Heart right ventricle (tissue), 16 donors: ENCODE measurements at places on chromosomes 12 and 14. TPM values are rescaled to one million over a fixed set of nuclear protein-coding genes. Genes with fewer than 3 reads are reported as not detected.

GRCh38 chr12:8040791-8041190 lies 8.3 kb downstream of the FOXJ2 start:
- peaks cover 40% of the 10 kb centered on the region for H3K4me1 ChIP-seq
- H3K27ac ChIP-seq = no peak overlapping the region
- no peak overlapping the region for H3K4me3 ChIP-seq
- no peak for DNase-seq
- peaks cover 65% of the 10 kb centered on the region for H3K36me3 ChIP-seq

- no peak for DNase-seq
- H3K4me1 ChIP-seq = no peaks in the 10 kb centered on the region
- no peak overlapping the region for H3K4me3 ChIP-seq
- no peaks in the 10 kb centered on the region for H3K36me3 ChIP-seq
- no peaks in the 10 kb centered on the region for H3K27me3 ChIP-seq
Measured at GRCh38 chr12:96698965-96699364, 208.1 kb upstream of the NEDD1 start.

- H3K4me3 ChIP-seq = no peak overlapping the region
- no peaks in the 10 kb centered on the region for H3K27me3 ChIP-seq
- H3K36me3 ChIP-seq = no peaks in the 10 kb centered on the region
- H3K4me1 ChIP-seq = peaks cover 17% of the 10 kb centered on the region
- no peak overlapping the region for H3K27ac ChIP-seq
Measured at GRCh38 chr14:75242546-75243273, 35.9 kb upstream of the FOS start.

GYS2 gene
- not detected for total RNA-seq

OR4E2 gene
- total RNA-seq = not detected
